ENCODE measurements at places on chromosomes 2 and 18.

DNA sequence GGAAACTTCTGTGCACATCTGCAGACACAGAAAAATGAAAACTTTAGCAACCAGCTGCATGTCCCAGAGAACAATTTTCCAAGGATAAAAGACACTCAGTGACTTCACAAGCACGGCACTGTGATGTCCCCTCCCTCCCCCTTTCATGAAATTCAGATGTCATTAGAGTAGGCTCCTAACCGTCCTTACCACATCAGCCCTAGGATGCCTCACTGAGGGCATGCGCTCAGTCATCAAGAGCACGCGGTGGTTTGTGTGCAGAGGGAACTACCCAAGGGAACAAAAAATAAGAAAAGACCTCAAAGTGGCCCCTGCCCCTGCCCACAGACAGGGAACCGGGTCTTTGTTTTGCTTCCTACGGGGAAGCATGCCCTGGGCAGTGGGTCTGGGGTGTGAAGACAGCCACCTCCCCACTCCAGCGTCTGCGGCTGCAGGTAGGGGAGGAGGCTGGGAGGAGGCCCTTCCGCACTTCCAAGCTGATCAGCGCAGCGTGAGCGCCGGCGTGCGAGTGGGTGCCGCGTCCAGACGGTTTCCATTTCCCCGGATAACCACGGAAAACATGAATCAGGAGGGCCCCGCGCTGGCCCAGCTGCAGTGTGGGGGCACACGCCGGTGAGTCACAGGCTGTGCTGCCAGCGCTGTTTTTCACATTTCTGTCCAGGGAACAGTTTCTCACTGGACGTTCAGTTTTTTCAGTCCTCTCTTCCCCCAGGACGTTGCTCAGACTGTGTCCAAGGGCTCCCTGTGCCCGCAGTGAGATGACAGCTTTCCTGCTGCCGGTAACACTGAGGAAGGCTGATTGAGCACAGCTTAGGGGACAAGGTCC is 70.6 kb downstream of the COPS8 start:
- H3K4me3 ChIP-seq, result no peak overlapping the region
- no peak overlapping the region for H3K27ac ChIP-seq
- no peaks in the 10 kb centered on the region for H3K4me1 ChIP-seq
- peaks cover 21% of the 10 kb centered on the region for H3K27me3 ChIP-seq
- no peak for DNase-seq

GRCh38 chr2:239879423-239880084 is 145.6 kb downstream of the NDUFA10 start:
- no peak overlapping the region for H3K4me3 ChIP-seq
- DNase-seq, result no peak
- H3K27ac ChIP-seq, result no peak overlapping the region
- peaks cover 15% of the 10 kb centered on the region for H3K4me1 ChIP-seq

DNA sequence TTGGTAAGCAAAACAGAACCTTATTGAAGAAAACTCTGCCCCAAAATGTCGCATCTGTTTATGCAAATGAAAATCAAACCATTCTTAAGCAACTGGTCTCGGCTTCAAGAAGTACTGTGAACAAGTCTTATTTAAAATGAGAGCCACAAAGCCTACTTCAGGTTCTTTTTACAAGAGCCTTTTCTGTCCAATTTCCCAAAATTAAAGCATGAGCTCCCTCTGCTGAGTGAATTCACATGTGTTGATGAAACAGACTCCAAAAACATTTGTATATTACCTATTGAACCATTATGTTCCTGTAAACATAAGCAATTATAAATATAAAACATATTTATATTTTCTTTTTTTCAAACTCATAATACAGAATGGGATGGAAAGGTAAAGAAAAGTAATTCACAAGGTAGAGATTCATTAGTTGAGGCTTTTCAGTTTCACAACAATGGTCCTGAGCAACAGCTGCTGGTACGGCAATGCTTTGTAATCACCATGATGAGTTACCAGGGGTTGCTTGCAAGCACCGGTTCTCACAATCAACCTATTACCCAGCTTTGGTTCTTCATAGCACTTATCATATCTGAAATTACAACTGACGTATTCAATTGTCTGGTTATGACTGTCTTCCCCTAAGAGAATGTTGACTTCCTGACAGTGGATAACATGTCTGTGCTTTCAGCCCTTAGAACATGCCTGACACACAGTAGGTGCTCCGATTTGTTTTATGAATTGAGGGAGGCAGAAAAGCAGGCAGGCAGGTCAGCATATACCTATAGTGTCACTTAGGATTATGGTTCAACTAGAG is 108.4 kb upstream of the BZW1 start:
- H3K4me3 ChIP-seq, result no peak overlapping the region
- no peaks in the 10 kb centered on the region for H3K36me3 ChIP-seq
- no peaks in the 10 kb centered on the region for H3K27me3 ChIP-seq
- H3K27ac ChIP-seq, result no peak overlapping the region
- H3K4me1 ChIP-seq, result peaks cover 6% of the 10 kb centered on the region

DNA sequence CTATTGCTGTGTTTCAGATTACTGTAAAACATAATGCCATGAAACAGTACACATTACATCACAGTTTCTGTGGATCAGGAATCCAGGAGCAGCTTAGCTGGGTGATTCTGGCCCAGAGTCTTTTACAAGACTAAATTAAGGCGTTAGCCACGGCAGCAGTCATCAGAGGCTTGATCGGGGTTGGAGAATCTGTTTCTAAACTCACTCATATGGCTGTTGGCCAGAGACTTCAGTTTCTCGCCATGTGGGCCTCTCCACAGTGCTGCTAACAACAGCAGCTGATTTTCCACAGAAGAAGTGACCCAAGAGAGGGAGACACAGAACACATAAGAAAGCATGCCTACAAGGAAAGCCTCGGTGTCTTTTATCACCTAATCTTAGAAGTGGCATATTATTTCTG is 89.2 kb upstream of the MYO3B start:
- DNase-seq, result no peak
- no peak overlapping the region for H3K27ac ChIP-seq
- no peaks in the 10 kb centered on the region for H3K4me1 ChIP-seq
- no peaks in the 10 kb centered on the region for H3K27me3 ChIP-seq

GRCh38 chr2:239735829-239736357 is 289.2 kb downstream of the NDUFA10 start:
- H3K27me3 ChIP-seq, result peaks cover 24% of the 10 kb centered on the region
- H3K4me1 ChIP-seq, result peaks cover 4% of the 10 kb centered on the region
- no peak for DNase-seq
- no peak overlapping the region for H3K27ac ChIP-seq
- H3K4me3 ChIP-seq, result no peak overlapping the region
